ENCODE measurements at places on chromosomes 2 and 18.

- DNase-seq: no peak
Measured at GRCh38 chr2:181459621-181460021, 2.4 kb downstream of the ITGA4 start.

GRCh38 chr2:47437287-47437686, 34.3 kb downstream of the MSH2 start:
- DNase-seq: no peak

- DNase-seq: no peak
Measured at GRCh38 chr2:210172219-210172575, 988 bp upstream of the KANSL1L start.

- DNase-seq: no peak
Measured at GRCh38 chr18:77376043-77376732, 126.5 kb downstream of the GALR1 start.

GRCh38 chr2:199230091-199230490, 227.6 kb downstream of the SATB2 start:
- no peak for DNase-seq

GRCh38 chr2:200438846-200439245, 71.0 kb downstream of the KCTD18 start:
- DNase-seq: no peak

GRCh38 chr2:10333247-10333613, 30.5 kb downstream of the HPCAL1 start:
- no peak for DNase-seq

DNA sequence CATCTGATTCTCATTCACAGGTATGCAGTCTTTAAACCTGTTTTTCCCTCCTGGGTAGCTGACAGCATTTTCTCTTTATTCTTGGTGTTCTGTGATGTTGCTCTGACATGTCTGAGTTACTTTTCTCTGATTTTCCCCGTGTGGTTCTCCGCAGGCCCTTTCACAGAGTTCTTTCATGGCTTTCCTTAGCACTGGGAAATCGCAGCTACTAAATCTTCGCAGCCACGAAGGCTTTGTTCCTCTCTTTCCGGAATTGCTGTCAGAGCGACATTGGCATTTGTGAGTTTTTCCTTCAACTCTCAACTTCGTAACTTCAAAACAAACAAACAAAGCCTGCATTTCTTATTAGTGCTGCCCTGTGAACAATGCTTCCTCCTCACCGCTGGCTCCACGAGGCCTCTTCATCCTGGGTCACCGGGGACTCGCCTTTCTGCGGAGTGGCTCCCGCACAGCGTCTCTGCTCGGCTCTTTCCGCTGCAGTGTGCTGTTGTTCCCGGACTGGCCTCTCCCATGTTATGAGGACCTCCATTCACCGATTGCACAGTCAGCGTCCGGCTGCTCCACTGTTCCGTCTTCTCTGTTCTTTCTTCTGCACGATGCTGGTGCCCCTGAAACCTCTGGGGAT, 16.1 kb downstream of the COLEC11 start:
- DNase-seq: no peak

Data from Peyer's patch (tissue), 4 donors.